ENCODE measurements at places on chromosomes 7 and 10.

DNA sequence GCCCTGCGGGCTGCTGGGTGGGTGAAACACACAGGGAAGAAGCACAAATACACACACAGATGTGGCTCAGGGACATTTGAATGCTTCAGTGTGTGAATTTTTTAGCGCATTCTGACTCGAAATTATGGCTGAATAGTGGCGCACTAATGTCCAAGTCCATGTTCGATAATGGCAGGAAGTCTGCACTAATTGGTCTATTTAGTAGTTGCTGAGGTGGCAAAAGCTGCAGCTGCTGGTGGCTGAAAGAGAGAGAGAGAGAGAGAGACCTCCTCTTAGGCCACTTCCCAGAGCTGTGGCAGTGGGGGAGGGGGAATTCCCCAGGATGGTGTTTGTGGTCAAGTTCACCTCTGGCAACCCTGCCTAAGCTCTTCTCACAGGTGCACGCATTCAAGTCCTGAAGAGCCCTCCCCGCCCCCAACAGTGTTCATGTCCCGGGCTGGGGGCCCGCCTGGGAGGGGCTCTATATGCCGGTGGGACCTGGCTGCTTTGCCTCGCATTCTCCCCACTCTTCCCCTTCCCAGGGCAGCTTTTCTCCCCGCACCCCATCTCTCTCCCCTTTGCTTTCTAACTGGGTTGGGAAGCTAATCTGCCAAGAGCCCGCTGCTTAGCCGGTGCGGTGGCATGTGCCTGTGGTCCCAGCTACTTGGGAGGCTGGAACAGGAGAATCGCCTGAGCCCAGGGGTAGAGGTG lies 6.0 kb upstream of the MNX1 start:
- DNase-seq, result no peak

- DNase-seq, result no peak
These were observed 6.7 kb downstream of the TCF7L2 start for GRCh38 chr10:112956631-112957350.

DNA sequence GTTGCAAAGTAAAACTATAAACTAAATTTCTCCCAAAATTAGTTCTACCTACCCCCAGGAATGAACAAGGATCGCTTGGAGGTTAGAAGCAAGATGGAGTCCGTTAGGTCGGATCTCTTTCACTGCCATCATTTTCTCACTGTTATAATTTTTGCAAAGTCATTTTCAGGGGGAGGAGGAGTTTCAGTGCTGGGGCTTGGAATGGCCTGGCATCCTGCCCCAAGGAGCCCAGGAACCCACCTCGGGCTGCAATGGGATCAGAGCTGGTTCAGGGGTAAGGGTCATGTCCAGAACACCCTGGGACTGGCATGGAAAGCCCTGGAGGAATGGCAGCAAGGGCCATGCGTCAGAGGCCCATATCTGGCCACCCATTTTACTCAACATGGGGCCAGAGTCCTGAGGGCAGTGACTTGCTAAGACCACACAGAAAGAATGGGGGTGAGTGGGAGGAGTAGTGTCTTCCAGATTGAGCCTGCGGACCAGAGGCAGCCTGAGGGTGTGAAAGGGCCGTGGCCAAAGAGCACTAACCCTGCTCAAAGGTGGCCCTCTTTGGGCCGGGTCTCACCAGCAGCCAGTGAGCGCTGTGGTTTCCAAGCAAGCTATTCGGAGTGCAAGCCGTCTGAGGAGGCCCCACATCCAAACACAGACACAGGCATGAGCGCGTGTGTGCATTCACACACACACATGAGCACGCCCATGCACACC lies 31.8 kb downstream of the GPRIN2 start:
- no peak for DNase-seq

DNA sequence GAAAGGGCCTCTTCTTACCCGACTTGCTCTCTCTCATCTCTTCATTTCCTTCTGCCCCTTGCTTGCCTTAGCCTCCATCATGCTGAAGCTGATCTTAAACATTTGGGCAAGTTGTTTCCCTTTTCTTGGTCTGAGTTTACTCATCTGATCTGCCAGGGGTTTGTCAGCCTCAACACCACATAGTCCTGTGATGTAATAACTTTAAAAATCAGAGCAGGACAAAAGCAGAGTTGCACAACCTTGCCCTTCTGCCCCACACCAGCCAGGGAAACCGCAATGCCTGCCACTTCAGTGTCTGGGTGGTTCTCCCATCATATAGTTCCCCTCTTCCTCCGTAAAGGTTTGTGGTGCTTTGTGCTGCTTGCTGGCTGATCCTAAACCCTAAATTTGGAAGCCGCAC lies 9.9 kb upstream of the LIPM start:
- DNase-seq, result no peak

DNA sequence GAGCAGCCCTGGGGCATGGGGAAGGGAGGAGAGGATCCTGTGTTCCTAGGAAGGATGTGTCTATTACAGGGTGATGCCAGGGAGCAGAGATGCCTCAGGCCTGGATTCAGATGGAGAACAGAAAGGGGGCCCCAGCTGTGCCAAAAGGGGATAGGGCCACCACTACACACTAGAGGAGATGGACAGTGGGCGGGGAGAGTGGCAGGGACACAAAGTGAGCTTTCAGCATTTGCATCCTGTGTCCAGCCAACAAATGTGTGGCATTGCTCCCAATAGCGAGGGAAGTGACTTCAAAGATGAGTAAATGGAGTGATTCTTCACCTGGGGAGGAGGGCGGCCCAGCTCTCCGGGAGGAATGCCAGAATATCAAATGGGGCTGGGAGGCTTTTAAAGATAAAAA lies 64.9 kb upstream of the WAPL start:
- no peak for DNase-seq

DNA sequence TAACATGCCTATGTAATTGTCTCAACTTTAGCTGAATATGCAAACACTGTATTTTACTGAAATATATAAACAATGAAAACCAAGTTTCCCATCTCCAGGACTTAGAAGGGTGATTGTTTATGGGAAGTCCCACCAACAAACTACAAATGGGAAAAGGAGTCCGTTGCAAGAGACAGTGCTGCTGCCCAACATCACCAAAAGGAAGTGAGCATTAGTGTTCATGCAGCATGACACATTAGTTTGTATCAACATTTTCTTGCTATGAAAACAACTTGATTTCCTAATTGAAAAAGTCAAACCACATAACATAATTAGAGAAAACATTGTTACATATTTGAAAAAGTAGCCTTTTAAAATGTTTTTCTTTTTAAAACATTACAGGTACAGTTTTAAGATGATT lies 138.5 kb downstream of the ZNF438 start:
- DNase-seq, result no peak

DNA sequence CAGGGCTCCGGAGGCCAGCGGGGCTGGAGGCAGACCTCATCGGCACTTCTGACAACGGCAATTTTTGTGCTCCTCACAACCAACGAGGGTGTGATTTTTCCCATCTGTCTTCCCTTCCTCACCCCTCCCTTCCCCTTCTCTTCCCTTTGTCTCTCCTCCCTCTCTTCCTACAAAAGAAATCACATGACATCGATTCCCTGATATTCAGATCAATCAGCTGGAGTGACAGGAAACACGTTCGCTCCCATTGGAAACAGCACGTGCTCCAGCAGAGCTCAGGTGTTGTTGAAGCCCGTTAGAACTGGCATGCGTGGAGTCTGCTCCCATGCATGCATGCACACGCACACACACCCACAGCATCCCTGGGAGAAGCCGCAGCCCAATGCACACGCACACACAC lies 222.4 kb downstream of the PTPRN2 start:
- no peak for DNase-seq

- DNase-seq, result no peak
These were observed 67.4 kb upstream of the SLC35G1 start for GRCh38 chr10:93826355-93826754.

DNA sequence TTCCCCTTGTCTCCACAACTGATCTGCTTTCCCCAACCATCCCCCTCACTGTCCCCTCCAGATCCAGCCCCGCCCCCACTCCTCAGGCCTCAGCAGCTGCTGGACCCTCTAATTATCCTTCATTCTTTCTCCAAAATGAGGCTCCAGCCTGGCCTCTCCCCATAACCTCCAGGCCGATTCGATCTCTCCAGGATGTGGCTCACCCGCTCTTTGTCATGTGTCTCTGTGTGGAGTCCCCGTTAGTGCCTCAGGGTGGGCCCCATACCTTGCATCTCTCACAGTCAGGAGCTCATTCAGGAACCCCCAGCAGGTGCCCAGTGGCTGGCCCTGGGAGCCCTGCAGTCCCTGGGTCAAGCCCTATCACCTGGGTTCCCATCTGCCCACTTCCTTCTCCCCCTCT lies 1.3 kb downstream of the PILRA start:
- no peak for DNase-seq

DNA sequence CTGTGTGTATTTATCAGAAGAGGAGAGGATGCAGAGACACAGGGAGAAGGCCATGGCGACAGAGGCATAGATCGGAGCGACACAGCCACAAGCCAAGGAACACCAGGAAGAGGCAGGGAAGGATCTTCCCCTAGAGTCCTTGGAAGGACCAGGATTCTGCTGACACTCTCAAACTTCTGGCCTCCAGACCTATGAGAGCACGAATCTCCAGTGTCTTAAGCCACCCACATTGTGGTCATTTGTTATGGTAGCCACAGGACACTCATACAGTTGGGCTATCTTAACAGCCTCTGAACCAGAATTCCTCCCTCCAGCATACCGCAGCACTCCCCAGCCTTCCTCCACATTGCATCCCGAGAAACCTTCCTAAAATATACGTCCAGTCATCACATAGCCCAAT lies 367.0 kb upstream of the MGMT start:
- DNase-seq, result no peak

- DNase-seq, result no peak
These were observed 27.9 kb upstream of the CDK14 start for GRCh38 chr7:90568213-90568612.

All from naive thymus-derived CD4-positive, alpha-beta T cell (primary cell).